DMS79 (cell line): ENCODE measurements at places on chromosomes 7 and 10.

GRCh38 chr7:74051629-74052410 is 23.8 kb downstream of the ELN start:
- DNase-seq = no peak

DNA sequence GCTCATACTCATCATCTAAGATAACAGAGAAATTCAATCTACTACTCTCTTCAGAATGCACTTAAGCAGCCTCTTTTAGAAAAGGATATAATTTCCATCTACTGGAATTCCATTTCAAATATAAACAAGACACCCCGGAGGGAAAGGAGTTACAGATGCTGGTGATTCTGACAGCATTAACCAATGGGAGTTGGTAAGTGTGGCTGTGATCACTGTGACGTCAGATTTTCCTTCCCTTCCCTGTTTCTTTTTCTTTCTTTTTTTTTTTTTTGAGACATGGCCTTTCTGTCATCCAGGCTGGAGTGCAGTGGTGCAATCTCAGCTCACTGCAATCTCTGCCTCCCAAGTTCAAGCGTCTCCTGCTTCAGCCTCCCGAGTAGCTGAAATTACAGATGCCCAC is 106.6 kb downstream of the ACTR3B start:
- DNase-seq = no peak

- DNase-seq = no peak
These were observed 8.0 kb downstream of the DPYSL4 start for GRCh38 chr10:132194726-132195125.

DNA sequence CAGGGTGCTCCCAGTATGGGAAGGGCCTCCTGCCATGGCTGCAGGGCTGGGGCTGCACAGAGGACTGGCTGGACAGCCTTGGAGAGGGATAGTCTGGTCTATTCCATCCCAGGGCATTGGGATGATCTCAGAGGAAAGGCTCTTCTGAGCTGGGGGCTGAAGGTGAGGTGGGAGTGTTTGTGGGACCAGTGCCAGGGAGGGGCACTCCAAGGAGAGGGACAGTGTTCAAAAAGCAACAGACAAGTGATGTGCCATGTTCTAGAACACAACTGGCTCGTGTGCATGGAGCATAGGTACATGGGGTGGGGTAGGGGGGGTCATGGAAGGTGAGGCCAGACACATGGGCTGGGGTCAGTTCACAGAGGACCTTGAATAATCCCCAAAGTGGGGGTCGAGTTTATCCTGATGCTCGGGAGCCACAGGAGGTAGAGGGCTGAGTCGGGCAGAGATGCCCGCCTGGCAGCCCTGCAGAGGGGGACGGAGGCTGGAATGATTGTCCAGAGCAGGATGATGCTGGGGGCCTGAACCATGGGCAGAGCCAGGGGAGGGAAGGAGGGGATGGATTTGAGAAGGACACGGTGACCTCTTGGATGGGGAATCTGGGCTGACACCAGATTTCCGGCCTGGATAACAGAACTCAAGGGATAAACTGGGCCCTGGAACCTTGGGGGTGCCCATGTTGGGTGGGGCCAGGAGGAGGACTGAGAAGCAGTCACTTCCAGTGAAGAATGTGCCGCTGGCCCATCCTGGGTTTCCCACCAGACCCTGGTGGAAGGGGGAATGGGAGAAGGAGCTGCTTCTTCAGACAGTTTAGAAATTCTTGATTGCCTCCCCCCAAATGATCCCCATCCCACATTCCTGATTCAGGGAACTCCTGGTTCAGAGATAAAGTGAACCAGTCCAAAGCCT is 50.4 kb downstream of the NEURL1 start:
- no peak for DNase-seq

GRCh38 chr10:132841615-132841975 is 55.6 kb upstream of the NKX6-2 start:
- no peak for DNase-seq
